ENCODE measurements at places on chromosomes 13 and 19. TPM values are rescaled to one million over a fixed set of nuclear protein-coding genes. Genes with fewer than 3 reads are reported as not detected.
A peak's percentile ranks its signal among the peaks of the same experiment; 100 is the strongest.

The USE1 gene
- 33.5 TPM for total RNA-seq

The SOX1 gene
- total RNA-seq, result 0.18 TPM

The RDH8 gene
- not detected for total RNA-seq

The PLIN5 gene
- total RNA-seq, result 0.15 TPM

The HNRNPA1L2 gene
- 1.0 TPM for total RNA-seq

The FLT3 gene
- total RNA-seq, result 1.0 TPM

The ZNF540 gene
- not detected for total RNA-seq

The ZNF763 gene
- total RNA-seq, result not detected

The NMRK2 gene
- not detected for total RNA-seq

The PINLYP gene
- 0.11 TPM for total RNA-seq

GRCh38 chr13:98222816-98223215 lies 45.7 kb upstream of the RNF113B start:
- no peak for DNase-seq

DNA sequence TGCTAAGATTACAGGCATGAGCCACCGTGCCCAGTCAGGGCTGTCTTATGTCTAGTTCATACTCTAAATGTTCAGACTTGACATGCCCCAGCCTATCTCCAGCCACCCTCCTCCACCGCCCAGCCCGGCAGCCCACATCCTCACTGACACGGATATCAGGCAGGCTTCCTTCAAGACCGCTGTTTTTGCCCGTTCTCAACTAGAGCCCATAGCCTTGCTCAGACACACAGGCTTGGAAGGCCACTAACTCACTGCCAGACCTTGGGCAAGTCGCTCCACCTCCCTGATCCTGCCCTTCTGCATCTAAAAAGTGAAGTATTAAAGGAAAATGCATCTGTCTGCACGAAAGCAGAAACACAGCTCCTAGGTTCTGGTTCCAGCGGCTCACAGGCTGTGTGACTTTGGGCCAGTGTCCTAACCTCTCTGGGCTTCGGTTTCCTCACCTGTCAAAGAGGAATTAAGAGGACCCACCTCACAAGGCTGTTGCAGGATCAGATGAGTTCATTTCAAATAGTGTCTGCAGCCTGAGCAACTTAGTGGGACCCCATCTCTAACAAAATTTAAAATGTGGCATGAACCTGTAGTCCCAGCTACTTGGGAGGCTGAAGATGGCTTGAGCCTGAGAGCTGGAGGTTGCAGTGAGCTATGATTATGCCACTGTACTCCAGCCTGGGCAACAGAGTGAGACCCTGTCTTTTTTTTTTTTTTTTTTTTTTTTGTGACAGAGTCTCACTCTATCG lies 14.5 kb upstream of the CERS4 start:
- no peak for DNase-seq

DNA sequence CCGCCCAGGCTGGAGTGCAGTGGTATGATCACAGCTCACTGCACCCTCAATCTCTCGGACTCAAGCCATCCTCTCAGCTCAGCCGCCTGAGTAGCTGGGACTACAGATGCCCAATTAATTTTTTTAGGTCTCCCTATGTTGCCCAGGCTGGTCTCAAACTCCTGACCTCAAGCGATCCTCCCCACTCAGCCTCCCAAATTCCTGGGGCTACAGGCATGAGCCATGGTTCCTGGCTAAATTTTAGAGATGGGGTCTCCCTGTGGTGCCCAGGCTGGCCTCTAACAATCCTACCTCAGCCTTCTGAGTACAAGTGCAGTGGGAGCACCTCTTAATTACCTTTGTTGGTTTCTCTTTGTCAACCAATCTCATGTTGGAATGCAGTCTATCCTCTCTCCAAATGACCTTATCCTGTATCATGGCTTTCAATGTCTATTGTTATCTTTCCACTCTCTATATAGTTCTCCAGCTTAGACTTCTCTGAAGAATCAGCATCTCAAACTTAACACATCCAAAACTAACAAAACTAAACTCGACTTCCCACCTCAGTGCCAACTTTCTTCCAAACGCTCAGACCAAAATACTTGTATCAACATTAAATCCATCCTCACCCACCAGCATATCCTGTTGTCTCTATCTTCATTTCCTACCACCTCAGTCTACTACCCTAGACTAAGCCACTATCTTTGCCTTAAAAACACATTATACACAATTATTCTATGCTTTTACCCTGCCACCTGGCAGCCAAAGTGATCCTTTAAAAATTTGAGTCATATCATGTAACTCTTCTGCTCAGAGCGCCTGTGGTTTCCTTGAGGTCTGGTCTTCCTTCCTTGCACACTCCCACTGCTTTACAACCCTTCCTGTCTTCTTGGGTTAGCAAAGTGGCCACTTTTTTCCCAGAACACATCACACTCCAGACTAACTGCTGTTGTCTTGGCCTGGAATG lies 6.7 kb downstream of the TPT1 start:
- DNase-seq, result no peak

GRCh38 chr19:12034620-12035019 lies 859 bp downstream of the ZNF433 start:
- DNase-seq, result no peak

DNA sequence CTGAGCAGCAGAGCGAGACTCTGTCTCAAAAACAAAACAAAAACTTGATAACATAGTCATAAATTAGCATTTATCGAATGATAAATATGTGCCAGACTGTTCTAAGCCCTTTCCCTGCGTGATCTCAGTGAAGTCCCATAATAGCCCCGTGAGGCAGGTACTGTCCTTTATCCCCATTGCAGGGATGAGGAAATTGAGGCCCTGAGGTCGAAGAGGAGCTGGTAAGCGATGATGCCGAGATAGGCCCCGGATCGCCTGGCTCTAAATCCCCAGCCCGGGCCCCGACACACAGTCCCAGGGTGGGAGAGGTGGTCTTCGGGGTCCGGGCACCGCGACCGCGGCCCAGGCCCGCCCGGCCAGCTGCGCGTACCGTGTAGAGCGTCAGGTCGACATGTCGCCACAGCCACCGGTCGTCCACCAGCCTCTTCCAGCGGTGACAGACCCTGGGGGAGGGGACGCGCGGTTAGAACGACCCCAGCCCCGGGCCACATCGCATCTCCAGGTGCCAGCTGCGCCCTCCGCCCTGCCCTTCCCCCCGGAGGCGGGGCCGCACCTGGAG lies 625 bp downstream of the FBXL12 start:
- no peak for DNase-seq

DNA sequence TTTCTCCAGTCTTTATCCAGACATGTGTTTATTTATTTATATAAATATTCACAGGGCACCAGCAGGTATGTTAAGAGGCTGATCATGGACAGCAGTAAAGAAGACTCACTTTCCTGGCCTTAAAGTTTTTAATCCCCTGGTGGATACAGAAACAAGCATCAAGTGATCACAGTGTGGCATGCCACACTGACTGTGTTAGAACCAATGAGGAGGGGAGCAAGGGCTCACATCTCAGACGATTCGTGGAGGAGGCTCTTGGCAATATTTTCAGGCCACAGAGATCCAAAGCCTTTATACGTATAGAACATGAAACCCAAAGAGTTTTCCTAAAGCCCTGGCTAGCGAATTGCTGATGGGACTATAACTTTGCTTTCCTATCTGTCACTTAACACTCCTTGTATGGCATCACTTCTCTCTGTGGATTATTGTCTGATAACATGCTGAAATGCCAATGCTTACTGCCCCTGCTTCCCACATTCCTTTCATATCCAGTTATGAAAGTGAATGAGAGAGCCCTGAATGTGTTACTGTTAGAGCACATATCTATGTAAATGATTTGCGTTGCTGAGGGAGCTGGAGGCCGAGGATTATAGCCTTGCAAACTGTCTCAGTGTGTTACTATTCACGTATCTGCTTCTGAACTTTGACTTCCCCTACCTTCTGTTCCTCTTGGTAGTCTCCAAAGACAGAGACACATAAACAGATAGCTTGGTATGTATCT lies 37.6 kb downstream of the POLR1D start:
- DNase-seq, result no peak

DNA sequence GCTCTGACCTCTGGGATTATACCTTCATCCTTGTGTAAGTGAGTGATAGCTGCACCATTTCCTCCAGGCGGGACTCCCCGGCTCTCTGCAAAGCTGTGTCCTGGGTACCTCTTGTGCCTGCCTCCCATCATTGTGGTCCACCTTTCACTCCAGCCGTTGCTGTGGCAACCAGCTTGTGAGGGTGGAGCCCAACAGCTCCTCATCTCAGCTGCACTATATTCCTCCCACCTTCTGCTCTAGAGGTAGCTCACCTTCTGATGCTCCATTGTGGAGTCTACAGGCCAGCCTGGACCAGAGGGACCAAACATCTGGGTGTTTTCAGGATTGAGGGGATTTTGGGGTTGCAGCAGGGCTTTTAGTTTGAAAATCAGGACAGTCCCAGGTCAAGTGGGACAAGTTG lies 708.2 kb downstream of the UQCRFS1 start:
- no peak for DNase-seq

DNA sequence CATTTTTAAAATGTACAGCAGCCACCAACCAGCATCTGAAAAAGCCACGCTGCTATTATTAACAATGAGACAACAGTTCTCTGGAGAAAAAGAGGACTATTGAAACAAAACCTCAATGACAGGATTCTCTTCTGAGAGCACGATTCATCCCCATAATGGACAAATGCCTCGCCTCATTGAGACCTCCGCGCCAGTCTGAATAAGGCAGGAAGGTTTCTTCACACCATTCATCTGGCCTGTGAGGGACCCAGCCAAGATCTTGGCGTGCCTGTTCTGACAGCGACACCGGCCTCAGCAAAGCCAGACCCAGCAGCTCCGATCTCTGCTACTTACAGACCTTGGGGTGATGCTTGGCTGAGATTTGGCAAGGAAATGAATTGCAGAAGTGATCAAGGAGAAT lies 14.8 kb downstream of the SMIM7 start:
- DNase-seq, result no peak

GRCh38 chr13:109779074-109779473 lies 7.3 kb downstream of the IRS2 start:
- no peak for DNase-seq

DNA sequence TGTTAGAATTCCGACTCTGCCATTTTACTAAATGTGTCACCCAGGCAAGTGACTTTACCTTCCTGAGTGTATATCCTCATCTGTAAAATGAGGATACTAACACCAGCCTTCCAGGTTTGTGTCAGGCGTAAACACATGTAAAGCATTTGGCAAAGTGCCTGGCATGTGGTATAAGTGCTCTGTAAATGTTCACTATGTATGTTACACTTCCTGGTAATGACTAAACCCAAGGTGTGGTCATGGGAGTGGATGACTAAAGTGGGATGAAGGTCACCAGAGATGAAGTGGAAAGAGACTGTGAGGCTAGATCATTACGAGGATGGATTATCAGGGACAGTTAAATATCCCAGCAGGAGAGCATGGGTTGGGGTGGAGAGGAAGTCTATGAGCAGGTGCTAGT lies 25.6 kb downstream of the DEDD2 start:
- peak; percentile 95 for DNase-seq

Measured in Daoy (cell line).